NCI-H2081 treated with DMSO at 0.1 percent for 48 hours (cell line): ENCODE measurements at places on chromosomes 2 and 18.

GRCh38 chr2:127347015-127347414 is 40.8 kb downstream of the MAP3K2 start:
- DNase-seq, result no peak

- DNase-seq, result no peak
Observed at GRCh38 chr18:61869636-61870035, 23.2 kb downstream of the RNF152 start.

DNA sequence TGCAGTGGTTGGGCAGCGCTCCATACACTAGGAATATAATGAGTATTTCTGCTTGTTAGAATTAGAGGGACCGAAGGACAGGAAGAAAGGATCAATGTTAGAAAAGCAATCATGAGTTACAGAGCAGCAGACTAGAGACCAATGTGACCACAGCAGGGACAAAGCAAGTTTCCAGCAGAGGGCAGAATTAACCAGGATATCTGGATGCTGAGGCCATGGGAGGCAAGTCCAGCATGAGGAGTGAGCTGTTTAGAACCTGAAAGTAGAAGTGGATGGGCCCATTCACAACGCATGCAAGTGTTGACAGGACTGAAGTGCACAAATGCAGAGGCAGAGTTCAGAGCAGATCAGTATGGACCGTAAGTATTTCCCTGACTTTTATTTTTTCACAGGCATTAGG is 910.4 kb upstream of the GYPC start:
- peak; percentile 0 for DNase-seq

DNA sequence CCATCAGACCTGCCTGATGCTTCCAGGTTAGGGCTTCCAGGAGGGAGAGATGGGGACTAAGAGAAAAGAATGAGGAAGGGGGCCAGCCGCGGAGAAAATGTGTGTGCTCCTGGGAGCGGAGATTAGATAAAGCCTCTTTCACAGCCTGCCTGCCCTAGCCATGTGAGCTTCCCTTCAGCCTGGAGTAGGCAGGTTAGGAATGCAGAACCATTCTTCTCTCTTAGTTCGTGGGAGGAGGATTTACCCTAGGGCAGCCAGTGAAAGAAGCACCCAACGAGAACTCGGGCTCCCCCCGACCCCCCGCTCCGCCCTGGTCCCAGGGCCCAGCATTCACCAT is 36.1 kb downstream of the POMC start:
- no peak for DNase-seq

DNA sequence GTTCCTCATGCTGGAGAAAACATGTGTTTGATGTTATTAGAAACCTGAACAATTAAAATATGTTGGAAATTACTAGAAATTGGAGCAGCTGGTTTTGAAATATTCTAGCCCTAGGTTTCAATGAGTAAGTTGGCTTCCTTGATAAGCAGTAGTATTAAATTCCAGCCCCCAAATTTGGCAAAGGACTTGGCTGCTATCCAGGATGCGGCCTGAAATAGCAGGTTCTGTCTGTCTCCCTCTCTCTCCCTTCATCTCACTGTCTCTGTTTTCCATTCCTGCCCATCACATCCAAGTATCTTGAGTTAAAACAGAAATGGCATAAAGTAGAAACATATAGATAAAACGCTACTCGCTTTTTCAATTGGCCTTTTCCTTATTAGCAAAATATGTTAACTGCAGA is 20.9 kb upstream of the GPR45 start:
- no peak for DNase-seq

- DNase-seq, result no peak
Observed at GRCh38 chr2:185668710-185669109, 69.9 kb upstream of the FSIP2 start.

DNA sequence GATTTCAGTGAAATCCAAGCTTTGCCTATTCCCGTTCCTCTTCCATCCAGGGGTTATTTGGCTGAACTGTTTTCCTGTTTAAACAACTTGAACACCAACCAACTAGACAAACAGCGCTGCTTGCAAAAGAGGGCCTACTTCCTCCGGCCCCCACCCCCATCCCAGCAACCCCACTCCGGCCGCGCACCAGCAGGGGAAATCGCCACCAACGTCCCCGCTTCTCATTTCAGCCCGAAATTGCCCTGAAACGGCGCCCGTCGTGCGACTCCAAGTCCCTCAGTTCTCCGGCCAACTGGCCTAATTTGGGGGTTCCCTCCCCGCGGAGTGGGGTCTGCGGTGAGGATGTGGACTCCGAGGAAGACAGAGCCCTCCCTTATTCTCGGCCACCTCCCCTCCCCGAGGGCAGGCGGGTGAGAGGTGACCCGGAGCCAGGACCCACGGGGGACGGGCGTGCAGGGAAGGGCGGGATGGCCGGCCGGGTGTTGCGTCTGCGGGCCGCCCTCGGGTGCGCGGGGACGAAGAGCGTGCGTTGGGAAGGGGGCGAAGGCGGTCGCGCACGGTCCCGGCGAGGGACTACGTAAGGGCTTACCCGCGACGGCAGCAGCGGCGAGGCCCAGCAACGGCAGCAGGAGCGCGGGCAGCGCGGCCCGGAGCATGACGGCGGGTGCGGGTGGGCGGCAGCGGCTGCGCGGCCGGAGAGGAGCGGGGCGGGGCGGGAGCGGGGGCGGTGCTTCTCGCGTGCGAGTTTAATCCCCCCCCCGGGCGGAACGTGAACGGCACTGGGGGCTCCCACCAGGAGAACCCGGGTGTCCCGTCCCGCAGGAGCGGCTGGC is at the start of gene CD302:
Gene CD302, minus strand, starts transcription at position 666 of the 833 bp plus-strand sequence. Its CDS starts 10 bp downstream, at position 656.
- no peak for DNase-seq

- no peak for DNase-seq
Observed at GRCh38 chr2:98156304-98156703, 69.3 kb downstream of the VWA3B start.

- DNase-seq, result no peak
Observed at GRCh38 chr2:224175538-224175937, 136.5 kb upstream of the SERPINE2 start.

DNA sequence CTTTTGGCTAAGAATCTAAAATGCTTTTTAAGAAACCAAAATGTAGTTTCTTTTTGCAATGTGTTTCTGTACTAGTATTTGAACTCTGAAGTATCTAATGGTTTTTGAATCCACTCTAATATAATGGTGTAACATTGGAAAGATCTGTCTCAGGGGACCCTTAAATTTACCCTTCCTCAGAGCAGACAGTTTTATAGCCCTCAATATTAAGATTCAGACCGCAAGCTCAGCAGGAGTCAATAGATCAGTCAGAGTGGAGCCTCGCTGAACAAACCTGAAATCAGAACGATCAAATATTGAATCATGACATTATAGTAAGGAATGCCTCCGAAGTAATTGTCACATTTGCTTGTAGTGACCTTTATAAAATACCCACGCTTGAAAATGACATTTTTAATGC is 18.3 kb downstream of the SGPP2 start:
- DNase-seq, result no peak

DNA sequence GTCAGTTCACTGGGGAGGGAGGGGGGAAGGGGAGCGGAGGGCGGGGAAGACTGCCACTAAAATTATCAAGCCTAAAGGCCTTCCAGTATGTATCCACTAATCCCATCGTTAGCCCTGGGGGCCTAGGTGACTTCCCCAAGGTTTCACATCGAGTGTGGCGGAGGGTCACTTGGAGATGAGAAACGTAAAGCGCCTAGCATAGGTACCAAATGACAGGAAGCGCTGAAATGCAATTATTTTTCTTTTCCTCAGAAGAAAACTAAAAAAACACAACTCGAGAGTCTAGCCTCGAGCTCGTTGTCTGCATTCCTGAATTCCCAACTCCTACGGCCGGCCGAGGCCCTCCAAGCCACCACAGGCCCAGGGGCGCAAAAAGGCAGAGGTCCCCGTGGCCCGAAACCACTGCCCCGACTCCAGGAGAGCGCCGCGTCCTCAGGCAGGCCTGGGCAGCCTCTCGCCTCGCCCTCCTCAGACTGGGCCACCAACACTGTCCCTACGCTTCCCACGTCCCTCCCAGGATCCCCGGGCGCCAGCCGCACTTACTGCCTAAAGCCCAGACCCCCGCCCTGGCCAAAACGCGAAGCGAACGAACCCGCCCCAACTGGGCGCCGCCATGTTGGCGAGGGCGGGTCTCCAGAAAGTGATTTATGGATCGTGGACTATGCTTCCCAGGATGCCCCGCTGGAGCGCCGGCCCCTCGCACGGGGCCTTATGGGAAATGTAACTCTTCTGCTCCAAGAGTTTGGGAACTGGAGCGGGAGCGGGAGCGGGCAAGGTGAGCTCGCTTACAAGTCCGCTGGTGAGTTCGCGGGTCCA is at the start of gene USP40:
Gene USP40, minus strand, starts transcription at position 642 of the 816 bp plus-strand sequence. CDS start 1,228 bp downstream, outside the sequence.
- DNase-seq, result peak; percentile 65

- no peak for DNase-seq
Observed at GRCh38 chr2:178908810-178909209, 101.6 kb upstream of the TTN start.

- DNase-seq, result no peak
Observed at GRCh38 chr18:42001801-42002200, 46.8 kb downstream of the PIK3C3 start.

GRCh38 chr18:68797871-68798270 is at the start of gene CCDC102B:
Gene CCDC102B (plus strand): TSS chr18:68798080. CDS start chr18:68836764, 38,684 bp downstream.
- DNase-seq, result peak; percentile 15

- no peak for DNase-seq
Observed at GRCh38 chr2:169221745-169222369, 140.5 kb downstream of the LRP2 start.
